ENCODE measurements at places on chromosomes 5 and 9.

DNA sequence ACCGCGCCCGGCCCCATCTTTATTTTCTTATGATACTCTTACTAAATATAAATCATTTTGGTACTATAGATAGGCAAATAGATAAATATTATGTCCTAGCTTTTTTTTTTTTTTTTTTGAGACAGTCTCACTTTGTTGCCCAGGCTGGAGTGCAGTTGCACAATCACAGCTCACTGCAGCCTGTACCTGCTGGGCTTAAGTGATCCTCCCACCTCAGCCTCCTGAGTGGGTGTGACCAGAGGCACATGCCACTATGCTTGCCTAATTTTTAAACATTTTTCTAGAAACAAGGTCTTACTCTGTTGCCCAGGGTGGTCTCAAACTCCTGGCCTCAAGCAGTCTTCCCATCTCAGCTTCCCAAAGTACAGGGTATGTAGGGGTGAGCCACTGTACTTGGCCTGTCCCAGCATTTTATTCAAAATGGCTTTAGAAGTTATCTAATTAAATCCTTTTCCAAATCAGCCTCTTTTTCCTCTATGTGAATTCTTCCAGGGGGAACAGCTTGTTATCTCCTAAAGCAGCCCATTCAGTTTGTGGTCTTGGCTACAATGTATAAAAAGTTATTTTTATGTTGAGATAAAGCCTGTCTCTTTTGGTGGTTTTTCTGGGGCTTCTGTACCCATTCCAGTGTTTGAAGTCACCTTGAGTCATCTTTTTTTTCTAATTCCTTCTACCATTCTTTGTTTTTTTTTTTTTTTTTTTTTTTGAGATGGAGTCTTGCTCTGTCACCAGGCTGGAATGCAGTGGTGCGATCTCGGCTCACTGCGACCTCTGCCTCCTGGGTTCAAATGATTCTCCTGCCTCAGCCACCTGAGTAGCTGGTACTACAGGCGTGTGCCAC lies 12.1 kb downstream of the MELK start:
- DNase-seq = no peak

GRCh38 chr9:14418301-14418940 lies 104.5 kb upstream of the NFIB start:
- no peak for DNase-seq

GRCh38 chr5:40465416-40465815 lies 214.3 kb upstream of the PTGER4 start:
- DNase-seq = no peak

- no peak for DNase-seq
Measured at GRCh38 chr9:13879981-13880380, 434.0 kb downstream of the NFIB start.

DNA sequence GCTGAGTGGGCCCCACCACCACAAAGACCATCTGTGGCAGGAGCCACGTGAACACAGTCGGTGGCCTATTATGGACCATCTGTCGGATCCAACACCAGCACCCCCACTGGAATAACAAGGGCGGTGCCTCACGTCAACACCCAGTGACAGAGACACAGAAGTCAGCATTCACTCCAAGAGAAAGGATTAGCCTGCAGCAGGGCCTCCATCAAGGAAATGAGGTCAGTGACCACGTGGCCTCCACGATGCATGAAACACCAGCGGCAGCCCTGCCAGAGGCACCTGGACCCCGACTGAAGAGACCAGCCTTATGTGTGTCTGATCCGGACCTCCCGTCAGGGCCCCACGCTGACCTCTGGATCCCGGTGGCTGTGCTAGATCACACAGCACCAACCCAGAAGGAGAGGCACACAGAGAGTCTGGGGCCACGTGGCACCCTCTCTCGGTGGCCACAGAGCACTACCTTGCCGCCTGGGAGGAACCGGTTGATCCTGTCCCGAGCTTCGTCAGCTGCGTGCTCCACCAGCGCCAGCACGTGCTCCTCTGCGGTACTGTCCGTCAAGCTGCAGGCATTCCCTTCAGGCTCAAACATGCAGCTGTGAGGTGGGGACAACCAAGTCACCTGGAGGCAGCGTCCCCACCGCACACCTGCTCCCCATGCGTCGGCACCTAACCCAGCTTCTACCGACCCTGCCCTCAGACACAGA lies 9.0 kb downstream of the BRD9 start:
- no peak for DNase-seq

DNA sequence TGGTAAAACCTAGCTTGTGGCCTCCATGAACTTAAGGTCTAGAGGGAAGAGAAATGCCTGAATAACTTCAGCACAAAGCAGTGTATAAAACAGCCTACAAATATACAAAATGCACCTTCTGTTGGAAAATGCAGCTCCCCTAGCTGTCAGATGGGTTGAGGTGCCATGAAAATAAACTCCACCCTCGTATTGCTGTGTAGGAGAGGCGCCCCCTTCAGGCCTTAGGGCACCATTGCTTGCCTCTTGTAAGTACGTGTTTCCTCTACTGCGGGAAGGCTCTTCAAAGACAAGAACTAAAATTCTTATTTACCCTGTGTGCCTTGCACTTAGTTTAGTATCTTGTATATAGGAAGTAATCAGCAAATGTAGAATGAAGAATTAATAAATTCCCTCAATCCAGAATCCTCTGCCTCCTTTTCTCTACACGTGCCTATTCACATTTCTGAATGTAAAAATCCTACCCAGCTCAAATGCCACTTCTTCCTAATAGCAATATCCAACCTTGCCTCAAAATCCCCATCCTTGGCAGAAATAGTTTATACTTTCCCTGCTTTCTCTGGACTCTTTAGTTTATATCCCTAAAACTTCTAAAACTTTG lies 393.7 kb upstream of the PDE4D start:
- peak; percentile 65 for DNase-seq

- DNase-seq = no peak
Measured at GRCh38 chr5:76524868-76525267, 98.3 kb downstream of the F2RL2 start.

GRCh38 chr9:2196757-2197156 lies 181.6 kb downstream of the SMARCA2 start:
- DNase-seq = no peak

DNA sequence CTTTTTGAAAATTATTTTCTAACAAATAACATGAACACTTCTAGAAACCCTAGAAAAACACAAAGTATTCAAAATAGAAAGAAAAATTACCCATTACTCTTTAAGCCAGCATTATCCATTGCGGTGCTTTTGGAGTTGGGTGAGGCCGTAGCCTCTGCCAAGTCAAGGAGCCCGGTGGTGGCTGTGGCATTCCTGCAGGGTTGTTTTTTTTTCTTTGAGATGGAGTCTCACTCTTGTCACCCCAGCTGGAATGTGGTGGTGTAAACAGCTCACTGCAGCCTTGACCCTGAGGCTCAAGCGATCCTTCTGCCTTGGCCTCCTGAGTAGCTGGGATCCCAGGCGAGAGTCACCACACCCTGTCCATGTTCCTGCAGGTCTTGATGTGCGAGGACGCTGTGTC lies 8.2 kb upstream of the AHRR start:
- DNase-seq = no peak

DNA sequence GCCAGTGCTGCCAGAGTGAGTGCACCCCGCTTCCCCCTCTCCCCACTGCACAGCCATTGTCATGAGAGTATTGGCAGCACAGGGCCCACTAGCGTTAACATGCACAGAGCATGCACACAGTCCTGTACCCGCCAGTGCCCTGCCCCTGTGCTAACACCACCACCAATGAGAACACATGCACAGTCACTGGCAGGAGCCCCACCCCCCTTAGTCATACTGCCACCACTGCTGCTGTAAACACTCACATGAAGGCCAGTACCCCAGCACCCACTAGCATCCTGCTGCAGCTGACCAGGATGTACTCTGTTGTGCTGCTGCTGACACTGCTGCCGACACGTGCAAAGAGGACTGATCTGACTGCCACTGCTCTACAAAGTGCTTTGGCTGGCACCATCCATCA lies 19.5 kb upstream of the RANBP6 start:
- DNase-seq = no peak

DNA sequence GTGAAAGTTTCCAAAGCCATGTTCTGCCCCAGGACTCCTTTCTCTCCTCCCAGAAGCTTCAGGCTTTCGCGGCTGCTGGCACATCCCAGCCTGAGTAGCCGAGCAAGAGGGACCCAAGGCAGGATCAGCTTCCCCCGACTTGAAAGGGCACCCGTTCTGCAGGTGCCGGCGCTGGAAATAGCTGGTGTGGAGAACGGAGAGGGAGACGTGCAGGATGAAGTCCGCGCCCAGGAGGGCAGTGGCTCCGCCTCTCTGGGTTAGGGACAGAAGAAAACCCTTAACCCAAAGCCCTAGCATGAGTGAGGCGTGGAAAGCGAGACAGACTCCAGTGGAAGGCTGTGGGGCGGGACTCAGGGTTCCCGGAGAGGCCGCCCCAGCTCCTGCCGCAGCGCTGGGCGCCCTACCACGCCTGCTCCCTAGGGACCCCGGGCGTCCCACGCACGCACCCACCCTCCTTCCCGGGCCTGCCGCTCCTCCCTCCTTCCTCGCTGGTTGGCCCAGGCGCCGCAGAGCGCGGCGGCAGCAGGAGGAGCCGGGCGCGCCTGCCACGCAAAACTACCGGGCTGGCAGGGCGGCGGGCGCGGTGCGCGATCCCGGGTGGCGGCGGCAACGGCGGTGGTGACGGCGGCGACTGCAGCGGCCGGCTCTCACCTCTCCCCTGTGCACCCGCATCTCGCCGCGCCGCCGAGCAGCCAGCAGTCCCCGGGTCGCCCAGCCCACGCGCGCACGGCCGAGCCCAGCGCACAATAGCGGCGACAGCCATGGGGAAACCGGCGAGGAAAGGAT lies at the start of gene SLC1A1:
TSS of gene SLC1A1 (plus strand) at position 550 of the 786 bp plus-strand sequence. CDS start at position 762, 212 bp downstream.
- peak; percentile 54 for DNase-seq

DNA sequence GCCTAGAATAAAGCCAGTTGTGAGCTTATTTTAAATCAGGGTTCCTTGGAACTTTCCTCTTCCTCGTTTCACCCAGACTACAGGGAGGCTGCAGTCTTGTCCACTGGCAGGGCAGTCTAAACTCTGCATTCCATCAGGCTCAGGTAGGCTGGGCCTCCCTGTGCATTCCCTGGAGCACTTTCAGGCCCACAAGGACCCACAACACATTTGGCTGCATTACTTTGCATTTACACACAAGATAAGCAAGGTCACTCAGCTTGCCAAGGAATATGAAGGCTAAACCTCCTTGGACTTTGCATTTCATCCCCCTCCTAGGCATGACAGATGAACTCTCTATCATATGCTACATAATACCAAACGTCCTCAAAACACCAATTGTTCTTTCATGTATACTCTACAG lies 104.2 kb downstream of the MARCHF3 start:
- DNase-seq = no peak

DNA sequence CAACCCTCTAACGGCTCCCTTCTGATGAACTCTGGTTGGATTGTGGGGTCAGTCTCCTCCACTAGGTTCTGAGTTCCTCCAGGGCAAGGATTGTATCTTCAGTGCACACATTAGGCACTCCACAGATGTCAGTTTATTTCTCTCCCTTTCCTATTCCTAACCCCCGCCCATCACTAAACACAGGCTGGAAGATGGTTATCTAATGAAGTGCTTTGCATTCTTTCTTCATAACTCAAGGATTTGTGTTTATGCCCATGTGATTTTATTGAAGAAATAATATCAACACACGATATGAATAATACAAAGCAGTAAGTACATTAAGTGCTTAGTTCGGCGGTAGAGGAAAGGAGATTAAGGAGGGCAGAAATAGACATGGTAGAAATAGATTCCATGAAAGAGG lies 4.4 kb upstream of the CREBRF start:
- no peak for DNase-seq

- DNase-seq = no peak
Measured at GRCh38 chr9:14111696-14112095, 202.2 kb downstream of the NFIB start.

DNA sequence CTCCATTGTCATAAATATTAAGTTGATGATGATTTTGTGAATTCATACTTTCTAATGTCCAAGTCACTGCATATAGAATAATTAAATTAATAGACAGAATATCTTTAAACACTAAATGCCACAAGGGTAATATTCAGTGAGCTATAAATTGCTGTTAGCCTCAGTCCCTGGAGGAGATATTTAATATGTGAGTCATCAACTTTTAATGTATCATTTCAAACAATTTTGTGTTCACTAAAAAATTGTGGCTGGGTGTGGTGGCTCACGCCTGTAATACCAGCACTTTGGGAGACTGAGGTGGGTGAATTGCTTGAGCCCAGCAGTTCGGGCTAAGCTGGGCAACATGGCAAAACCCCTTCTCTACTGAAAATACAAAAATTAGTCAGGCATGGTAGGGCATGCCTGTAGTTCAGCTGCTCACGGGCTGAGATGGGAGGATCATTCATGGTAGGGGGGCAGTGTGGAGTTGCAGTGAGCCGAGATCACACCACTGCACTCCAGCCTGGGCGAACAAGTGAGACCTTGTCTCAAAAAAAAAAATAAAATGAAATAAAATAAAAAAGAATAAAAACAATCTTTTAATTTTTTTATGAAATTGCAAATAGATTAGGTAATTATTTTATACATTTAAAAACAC lies 717.3 kb upstream of the CHD1 start:
- no peak for DNase-seq

DNA sequence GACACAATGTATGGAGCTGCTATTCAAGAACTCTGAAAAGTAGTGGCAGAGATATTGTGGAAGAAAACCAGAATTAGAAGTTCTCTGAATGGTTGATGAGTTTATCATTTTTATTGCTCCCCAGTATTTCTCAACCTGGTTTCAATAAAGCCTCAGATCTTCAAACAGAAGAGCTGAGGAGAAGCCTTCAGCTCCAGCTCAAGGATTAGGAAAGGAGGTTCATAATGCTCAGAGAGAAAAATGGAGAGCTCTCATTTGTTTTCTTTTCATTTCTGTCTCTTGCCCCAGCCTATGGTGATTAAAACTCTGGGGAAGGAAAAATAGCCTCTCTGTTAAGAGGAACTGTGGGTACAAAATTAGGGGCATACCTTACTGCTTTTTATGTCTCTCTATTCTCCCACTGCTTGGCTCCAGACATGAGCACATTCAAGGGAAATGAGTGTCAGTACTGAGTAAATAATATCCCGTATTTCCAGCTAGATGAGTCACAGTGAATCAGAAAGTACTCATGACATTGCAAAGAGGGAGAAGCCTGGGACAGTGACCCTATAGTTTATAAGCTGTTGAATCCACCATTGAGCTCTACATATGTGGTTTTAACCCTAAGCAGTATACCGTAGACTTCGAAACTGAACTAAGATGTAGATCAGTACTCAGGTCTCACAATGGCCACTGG lies 138.1 kb downstream of the EMB start:
- DNase-seq = no peak

DNA sequence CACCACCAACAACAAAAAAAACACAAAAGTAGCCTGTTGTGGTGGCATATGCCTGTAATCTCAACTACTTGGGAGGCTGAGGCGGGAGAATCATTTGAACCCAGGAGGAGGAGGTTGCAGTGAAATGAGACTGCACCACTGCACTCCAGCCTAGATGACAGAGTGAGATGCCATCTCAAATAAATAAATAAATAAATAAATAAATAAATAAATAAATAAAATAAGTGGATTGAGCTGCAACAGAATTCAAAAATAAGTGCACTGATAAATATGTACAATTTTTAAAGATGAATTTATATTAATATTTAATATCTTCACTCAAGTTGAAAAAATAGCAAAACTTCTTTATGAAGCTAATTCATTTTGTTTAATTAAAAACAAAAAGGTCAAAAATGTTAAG lies 259.6 kb downstream of the IRX2 start:
- DNase-seq = no peak

Data from NCI-H526 (cell line).